AG08396 (cell line): ENCODE measurements at places on chromosomes 2 and 18.
A peak's percentile ranks its signal among the peaks of the same experiment; 100 is the strongest.

- DNase-seq: peak; percentile 70
Measured at GRCh38 chr2:174662459-174662858, 64.9 kb upstream of the WIPF1 start.

DNA sequence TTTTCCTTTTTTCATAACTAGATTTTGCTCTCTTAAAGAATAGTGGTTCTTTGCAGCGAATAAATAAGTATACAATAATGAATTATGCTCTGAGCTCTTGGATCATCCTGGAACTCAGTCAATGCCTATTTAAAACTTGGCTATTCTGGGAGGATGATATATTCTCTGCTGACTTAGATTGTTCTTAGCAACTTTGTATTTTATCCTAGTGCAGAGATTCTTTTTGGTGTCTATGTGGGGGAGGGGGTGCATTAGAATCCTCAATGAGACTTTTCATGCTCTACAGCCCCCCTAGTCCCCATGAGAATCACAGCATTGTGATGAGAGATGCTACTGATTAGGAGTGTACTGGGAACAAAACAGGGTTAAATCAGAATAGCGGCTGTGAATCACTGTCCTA, 8.8 kb upstream of the FAM98A start:
- DNase-seq: no peak

GRCh38 chr2:121104721-121105141, 180.3 kb downstream of the TFCP2L1 start:
- no peak for DNase-seq

DNA sequence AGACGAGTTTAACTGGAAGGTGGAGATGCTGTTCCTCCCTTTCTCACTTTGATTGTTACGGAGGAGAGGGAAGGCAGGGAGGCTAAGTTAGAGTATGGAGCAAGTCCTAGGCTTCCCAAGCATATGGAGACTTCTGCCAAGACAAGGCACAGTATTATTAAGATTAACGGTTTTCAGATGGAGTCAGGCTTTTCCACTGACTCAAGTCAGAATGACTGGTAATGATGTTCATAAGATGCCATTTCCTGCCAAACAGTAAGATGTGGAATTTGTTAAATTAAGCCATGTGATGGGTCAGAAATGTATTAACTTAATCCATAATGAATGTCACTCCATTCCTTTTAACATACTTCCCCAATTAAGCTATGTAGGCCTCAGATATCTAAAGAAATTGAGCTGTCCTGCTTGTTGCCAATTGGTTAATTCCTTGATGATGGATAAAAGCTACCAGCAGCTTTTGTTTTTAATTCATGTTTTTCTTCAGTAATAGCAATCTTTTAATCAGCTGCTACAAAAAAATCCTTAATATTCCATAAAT, 383.7 kb downstream of the ZNF521 start:
- no peak for DNase-seq

DNA sequence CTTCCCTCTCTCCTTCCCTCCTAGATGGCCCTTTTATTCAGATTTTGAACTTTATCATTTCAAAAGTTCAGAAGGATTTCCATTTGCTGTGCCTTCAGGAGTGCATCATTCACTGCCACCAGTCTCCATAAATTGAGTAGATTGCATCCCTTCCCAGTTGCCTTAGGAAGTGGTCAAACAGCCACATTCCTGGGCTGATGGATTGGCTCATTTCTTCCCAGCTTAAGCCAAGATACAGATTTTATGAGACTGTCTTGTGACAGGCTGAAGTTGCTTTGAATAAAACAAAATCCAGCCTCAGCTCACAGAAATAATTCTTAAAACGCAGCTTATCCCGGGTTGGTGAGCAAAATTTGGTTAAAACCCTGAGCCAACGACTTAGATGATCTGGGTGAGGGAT, 9.8 kb downstream of the NRP2 start:
- DNase-seq: no peak

DNA sequence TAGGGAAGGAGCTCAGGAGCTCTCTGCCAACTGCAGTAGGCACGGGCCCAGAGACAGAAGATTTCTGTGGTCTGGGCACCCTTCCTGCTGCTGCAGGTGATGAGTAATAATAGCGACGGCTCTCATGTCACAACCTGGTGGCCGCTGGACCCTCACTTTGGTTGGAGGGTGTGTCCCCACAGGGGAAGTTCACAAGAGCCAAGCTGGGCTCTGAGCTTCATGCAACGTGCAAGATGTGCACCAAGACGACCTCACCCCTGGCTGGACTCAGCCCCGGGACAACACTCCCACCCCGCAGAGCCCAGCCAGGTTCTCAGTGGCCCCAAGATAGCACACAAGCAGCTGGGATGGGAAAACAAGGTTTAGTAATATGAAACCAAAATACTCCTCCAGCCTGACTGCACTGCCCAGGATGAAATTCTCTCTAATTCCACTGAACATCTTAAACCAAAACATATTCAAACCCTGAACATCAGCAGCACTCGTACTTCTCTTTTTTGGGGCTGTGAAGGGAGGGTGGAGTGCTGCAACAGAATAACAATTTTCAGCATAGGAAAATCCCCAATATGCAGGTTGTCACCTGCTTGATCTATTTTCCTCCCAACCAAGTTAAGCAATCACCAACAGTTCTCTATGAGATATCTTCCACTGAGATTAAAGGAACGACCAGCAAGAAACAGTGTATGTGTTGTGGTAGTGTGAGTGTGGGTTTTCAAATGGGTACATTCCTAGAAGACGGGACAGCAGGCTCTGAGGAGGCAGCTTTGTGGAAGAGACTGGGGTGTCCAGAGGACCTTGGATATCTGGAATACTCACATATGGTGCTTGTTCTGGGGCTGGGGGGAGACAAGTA, 26.5 kb downstream of the BCL2 start:
- DNase-seq: no peak

DNA sequence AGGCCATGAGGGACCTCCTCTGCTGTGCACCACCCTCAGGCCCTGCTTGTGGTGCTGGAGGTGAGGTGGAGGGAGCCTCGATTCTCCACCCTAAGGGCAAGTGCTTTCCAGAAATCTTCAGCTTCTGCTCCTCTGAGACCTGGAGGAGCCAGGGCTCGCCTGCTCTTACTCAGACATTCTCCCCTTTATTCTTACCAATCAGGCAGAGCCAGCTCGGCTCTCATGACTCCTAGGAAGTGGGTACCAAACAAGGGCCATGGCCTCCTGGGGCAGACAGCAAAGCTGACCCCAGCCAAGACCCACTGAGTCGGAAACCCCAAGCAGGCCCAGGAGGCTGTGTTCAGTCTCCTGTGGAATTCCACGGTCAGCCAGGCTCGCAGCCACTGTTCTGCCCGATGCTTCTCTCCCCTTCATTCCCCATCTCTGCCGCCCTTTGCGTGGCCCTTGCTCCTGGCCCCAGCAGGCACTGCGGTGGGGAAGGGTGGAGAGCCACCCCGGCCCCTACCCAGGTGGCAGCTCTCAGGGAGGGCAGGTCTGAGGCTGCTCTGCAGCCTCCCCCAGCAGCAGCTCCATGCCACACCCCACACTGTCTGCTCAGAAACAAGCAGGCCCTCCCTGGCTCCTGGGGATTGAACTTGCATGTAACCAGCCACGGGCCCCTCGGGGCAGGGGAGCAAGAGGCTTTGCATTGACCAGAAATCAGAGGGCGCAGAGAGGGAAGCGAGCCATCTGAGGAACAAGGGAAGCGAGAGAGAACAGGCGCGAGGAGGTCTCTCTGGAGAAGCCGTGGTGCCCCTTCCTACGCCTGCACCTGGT, 24.0 kb downstream of the HS1BP3 start:
- DNase-seq: no peak

DNA sequence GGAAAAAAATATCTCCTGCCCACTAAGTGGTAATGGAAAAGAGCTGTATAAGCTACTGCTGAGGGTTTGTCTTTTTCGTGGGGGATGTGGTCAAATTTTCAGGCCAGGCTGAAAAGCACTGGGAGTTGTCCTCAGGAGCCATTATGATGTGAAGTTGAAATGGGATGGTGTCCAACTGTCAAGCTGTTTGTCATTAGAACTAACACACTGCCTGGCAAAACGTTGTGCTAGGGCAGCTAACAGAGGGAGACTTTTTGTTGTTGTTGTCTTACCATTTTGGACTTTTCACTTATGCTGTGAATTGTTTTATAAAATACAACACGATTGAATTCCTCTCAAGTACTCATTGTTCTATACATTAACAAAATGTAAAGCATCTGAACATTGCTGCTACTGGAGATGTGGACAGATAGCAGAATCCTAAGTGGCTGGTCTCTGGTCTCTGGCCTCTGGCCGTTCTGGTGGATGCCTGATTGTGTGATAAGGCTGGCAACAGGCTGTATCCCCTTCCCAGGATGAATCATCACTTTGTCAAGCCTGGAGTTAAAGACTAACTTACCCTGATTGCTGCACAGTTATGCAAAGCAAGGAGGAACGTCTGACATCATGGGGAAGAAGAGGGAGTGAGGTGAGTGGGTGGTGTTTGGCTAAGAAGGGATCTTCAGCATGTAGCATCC, 2.3 kb downstream of the MYO1B start:
- peak; percentile 82 for DNase-seq

- no peak for DNase-seq
Measured at GRCh38 chr2:239307221-239307569, 93.6 kb downstream of the HDAC4 start.

DNA sequence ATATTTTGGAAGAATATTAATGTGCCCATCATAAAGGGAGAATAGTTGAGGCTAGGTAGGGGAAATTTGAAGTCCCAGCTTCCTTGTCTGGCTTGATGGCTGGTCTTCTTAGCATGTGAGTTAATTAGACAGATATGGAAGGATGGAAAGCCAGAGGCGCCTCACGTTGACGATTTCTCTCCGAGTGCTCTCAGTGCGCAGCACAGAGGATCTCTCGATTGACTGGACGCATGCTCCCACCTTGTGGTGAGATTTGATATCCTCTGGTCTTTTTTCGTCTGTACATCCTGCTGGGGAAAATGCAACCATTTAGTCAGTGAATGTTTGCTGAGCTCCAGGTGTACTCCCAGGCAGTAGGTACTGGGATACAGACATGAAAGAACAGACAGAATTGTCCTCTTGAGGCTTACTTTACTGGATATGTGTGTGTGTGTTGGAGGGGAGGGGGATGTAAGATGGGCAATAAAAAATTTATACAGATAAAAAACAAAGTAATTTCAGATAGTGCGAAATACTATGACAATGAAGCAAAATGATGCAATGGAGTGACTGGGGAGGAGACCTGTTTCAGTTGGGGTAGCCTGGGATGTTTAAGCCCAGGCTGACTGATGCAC, 66.9 kb upstream of the ZNG1B start:
- DNase-seq: peak; percentile 73

- DNase-seq: no peak
Measured at GRCh38 chr2:11647834-11648600, 22.0 kb downstream of the NTSR2 start.

GRCh38 chr18:64244571-64244970, 95.7 kb upstream of the LINC00305 start:
- DNase-seq: no peak

DNA sequence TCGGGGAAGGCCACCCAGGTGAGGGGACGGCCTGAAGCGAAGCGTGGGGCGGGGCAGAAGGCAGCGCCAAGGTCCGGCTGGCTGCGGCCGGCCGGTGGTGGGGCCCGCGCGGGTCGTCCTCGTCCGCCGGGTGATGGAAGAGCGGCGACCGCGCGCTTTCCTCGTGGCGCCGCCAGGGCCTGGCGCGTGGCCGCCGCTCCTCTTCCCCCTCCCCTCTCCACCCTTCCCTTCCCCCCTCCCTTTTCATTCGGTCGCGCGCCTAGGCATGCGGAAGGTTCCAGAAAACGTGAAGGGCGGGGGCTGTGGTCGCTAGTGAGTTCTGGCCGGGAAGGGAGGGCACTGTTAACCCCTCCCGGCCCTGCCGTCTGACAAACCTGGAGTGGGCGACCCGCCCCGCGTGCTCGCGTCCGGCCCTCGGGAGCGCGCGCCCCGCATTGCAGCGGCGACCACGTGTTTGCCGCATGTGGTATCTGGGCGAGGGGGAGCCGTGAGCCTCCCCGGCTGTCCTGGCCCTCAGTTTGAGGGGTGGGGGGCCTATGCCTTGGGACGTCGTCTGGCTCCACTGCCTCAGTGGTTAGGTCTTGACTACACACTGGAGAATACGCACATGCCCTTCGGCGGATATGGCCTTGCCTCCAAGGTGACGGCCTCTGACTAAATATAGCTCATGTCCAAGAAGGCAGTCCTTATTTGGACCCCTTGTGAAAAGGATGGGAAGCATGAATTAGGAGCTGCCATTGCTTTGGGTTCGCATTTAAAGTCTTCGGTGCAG, 579 bp downstream of the MAT2A start:
- DNase-seq: peak; percentile 62
